ENCODE measurements at places on chromosomes 6 and 20. TPM values are rescaled to one million over a fixed set of nuclear protein-coding genes. Genes with fewer than 3 reads are reported as not detected.

- DNase-seq: no peak
These were observed 64.1 kb downstream of the MMS22L start for GRCh38 chr6:97218912-97219311.

GRCh38 chr6:105594821-105595220, 191.9 kb upstream of the PREP start:
- DNase-seq: no peak

- no peak for DNase-seq
These were observed 162.1 kb downstream of the PHF3 start for GRCh38 chr6:63797721-63798120.

DNA sequence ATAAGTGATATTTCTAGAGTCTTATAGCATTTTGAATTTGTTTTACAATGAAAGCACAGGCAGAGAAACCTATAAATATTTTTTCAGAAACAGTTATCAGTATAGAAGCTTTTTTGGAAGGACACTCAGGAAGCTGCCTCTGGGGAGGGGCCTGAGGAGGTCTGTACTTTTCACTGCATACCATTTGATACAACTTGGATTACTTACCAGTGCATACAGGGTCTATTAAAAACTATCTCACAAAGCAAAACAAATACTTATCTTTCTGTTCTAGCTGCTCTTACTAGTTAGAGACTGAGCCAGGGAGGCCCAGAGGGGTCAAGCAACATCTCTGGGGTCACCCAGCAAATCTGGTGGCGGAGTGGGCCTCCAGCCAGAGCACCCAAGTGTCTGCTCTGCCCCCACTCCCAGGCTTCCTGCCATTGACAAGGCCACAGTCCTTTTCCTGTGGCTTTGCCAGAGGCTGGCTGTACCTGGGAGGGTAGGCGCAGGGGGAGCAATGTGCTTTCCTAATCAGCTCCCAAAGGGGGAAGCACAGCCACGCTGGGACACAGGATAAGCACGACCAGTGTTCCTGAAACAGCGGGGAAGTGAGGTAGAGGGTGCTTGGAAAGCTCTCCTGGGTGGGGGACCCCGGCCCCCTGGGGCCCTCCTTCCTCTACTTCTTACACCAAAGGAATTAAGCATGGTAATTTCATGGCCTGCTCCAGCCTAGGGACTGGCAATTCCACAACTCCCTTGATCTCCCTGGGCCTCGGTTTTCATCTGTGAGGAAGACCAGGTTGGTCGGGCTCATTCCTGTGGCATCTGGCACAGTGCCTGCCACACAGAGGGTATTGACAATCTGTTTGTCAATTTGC, 7.8 kb downstream of the TCF15 start:
- no peak for DNase-seq

DNA sequence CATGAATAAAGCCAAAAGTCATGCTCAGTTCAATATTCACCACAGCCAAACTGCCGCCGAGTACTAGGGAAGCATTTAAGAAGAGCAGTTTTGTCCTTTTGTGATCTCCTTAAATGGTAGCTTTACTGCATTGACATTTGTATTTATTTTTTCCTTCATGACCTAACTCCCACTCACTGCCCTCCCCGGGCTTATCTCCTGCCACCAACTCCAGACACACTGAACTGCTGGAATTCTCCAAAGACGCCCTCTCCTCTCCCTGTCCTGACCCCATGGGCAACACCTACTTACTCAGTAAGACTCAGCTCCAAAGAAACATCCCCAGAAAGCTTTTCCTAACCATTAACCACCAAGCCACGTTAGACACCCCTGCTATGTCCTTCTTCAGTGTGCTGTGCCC, 48.5 kb upstream of the CNKSR3 start:
- no peak for DNase-seq

GRCh38 chr6:157534977-157535339, 154.0 kb downstream of the ZDHHC14 start:
- DNase-seq: no peak

SPACA1 gene
- total RNA-seq: not detected

ANGPT4 gene
- total RNA-seq: 0.03 TPM

PKIB gene
- 23.7 TPM for total RNA-seq
